NK-92 treated with Interleukin-12 subunit alpha and Interleukin-12 subunit beta, amount 100 ng/mL, for 24 hours (cell line): ENCODE measurements at places on chromosomes 2 and 18.

GRCh38 chr2:31522786-31523185 is 58.0 kb downstream of the SRD5A2 start:
- DNase-seq = no peak

DNA sequence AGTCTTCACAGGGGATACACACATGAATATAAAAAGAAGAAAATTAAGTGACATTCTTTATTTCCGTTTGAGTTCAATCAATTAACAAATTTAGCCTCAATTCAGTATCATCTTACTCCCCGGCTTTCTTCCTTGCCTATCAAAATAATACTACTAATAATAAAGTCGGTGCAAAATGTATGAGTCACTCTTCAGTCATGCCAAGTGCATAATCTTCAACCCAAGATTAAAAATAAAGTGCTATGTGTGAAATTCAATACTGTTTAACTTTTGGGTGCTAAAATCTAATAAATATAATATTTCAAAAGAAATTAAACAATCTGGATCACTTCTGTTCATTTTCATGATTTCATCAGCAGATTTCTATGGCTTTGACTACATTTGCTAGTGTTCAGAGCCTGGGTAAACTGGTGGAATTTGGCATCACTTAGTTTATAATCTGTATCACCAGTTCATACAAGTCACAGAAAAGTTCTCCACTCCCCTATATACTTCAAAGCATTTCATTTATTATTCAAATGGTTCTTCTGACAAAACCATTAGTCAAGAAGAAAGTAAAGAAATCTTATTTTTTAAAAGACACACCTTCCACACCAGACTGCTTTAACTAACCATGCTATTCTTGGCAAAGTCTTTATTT is 183.6 kb downstream of the THADA start:
- DNase-seq = no peak

DNA sequence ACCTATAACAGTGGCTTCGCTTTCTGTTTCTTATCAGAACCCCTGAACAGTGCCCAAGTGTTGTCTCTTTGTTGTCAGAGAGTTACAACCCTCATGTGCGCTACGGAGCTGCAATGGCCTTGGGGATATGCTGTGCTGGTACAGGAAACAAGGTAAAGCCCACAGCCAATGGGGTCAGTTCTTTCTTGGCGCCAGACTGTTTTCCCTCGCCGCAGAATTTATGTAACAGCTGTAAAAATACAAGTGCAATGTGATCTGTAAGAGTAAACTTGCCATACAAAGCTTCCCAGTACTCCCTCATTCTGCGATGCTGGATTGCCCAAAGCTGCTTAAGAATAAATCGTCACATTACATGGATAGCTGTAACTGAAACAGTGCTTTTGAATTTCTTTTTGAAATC is 13.9 kb upstream of the HTR2B start:
- no peak for DNase-seq

DNA sequence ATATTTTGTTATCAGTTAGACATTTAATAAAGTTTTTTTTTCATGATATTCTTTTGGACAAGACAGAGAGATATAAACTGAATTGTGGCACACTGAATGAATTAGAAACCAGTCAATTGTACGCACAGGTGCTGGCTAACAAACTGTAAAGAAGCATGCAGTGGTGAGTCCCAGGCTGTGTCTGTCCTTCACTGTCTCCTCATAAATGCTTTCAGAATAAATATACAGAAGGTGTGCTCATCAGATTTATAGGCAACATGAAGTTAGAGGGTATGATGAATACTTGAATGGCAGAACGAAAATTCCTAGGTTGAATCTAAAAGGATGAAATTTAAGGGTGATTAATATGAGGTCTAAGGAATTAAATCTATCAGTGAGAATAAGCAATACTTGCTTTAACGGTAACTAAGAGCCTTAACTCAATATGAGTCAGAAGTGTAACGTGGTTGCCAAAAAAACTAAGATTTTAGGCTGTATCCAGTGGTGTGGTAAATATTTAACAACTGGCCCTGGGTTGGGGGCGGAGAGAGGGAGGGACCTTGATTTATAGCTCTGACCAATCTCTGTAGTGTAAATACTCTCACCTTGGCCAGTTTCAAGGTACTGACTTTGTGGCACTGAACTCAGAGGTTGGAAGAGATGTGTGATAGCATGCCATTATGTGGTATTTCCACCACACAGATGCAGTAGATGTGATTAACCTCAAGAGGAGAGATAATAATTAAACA is 41.9 kb upstream of the AAK1 start:
- DNase-seq = peak; percentile 25

GRCh38 chr2:137838255-137839092 is 125.8 kb upstream of the HNMT start:
- DNase-seq = no peak

- no peak for DNase-seq
Measured at GRCh38 chr2:10235909-10236550, 66.7 kb upstream of the HPCAL1 start.
